ENCODE measurements at places on chromosomes 3 and 15. TPM values are rescaled to one million over a fixed set of nuclear protein-coding genes. Genes with fewer than 3 reads are reported as not detected.

The WDR49 gene
- under 0.01 TPM for total RNA-seq

The HRH1 gene
- total RNA-seq, result 20.6 TPM

The EPHB3 gene
- 4.7 TPM for total RNA-seq

The GHSR gene
- not detected for total RNA-seq

The LMOD3 gene
- total RNA-seq, result not detected

The ITIH1 gene
- total RNA-seq, result not detected

The PSTPIP1 gene
- not detected for total RNA-seq

The CCDC9B gene
- total RNA-seq, result 16.2 TPM

The MSL2 gene
- 27.3 TPM for total RNA-seq

The SPINK8 gene
- not detected for total RNA-seq

The C2CD4A gene
- not detected for total RNA-seq

The TMEM40 gene
- not detected for total RNA-seq

The HACL1 gene
- 48.9 TPM for total RNA-seq

The CX3CR1 gene
- not detected for total RNA-seq

The SLC28A1 gene
- total RNA-seq, result not detected

The TMEM108 gene
- total RNA-seq, result not detected

The ZNF620 gene
- total RNA-seq, result 0.99 TPM

The HGD gene
- total RNA-seq, result 0.57 TPM

The IL5RA gene
- not detected for total RNA-seq

The SPATA12 gene
- total RNA-seq, result not detected

The SLC6A11 gene
- not detected for total RNA-seq

The WDR93 gene
- 0.49 TPM for total RNA-seq

The SLC6A20 gene
- not detected for total RNA-seq

The STRIT1 gene
- total RNA-seq, result not detected

The COL6A6 gene
- 18.6 TPM for total RNA-seq

The RHOV gene
- 0.82 TPM for total RNA-seq

The CLDN1 gene
- 0.18 TPM for total RNA-seq

The RETNLB gene
- not detected for total RNA-seq

The RASGRF1 gene
- total RNA-seq, result not detected

The LMCD1 gene
- 22.4 TPM for total RNA-seq

The ABHD2 gene
- 100 TPM for total RNA-seq

The NR2F2 gene
- 15.5 TPM for total RNA-seq

The KLHL40 gene
- total RNA-seq, result not detected

The FHIT gene
- 1.5 TPM for total RNA-seq

The CHL1 gene
- total RNA-seq, result 0.63 TPM

The CCR1 gene
- 0.90 TPM for total RNA-seq

All from fibroblast of the aortic adventitia (primary cell).